ENCODE measurements at places on chromosomes 5 and 9. TPM values are rescaled to one million over a fixed set of nuclear protein-coding genes. Genes with fewer than 3 reads are reported as not detected.

Gene ZNF618
- total RNA-seq, result 3.3 TPM

Gene RBM22
- 93.1 TPM for total RNA-seq

Gene IFT74
- total RNA-seq, result 8.4 TPM

Gene LAMC3
- 3.5 TPM for total RNA-seq

Gene GABRA6
- total RNA-seq, result not detected

Gene C5orf58
- total RNA-seq, result not detected

Gene SLC6A3
- 0.07 TPM for total RNA-seq

Gene ZDHHC21
- 6.2 TPM for total RNA-seq

Gene OSMR
- total RNA-seq, result not detected

Gene PTPN3
- not detected for total RNA-seq

Gene NR4A3
- 5.1 TPM for total RNA-seq

Gene PTGER4
- total RNA-seq, result 422 TPM

Gene TNC
- not detected for total RNA-seq

Gene SYNPO
- 0.16 TPM for total RNA-seq

Gene RMRP
- total RNA-seq, result 5,750 TPM

Gene BBLN
- total RNA-seq, result 48.0 TPM

DNA sequence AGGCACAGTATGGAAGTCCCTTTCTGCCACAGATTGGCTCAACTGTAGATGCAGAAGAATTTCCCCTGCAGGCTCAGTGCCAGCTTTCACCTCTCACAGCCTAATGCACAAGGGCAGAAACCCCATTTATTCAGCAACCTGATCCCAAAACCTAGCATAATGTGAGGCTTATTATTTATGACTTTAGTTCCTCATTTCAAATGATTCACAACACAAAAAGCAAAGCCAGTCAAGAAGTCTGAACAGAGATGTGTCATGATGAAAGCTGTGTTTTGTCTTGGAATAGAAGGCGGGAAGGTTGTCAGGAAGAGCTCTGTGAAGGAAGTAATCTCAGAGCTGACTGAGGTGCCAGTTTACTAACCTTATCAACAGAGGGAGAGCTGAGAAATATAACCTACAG lies 369.7 kb downstream of the LRRC70 start:
- DNase-seq, result no peak

- no peak for DNase-seq
Measured at GRCh38 chr5:133397990-133398645, 214.2 kb downstream of the FSTL4 start.

GRCh38 chr5:158770506-158770905 lies 329.2 kb downstream of the EBF1 start:
- DNase-seq, result no peak

GRCh38 chr9:89367281-89367680 lies 49.0 kb downstream of the SECISBP2 start:
- no peak for DNase-seq

DNA sequence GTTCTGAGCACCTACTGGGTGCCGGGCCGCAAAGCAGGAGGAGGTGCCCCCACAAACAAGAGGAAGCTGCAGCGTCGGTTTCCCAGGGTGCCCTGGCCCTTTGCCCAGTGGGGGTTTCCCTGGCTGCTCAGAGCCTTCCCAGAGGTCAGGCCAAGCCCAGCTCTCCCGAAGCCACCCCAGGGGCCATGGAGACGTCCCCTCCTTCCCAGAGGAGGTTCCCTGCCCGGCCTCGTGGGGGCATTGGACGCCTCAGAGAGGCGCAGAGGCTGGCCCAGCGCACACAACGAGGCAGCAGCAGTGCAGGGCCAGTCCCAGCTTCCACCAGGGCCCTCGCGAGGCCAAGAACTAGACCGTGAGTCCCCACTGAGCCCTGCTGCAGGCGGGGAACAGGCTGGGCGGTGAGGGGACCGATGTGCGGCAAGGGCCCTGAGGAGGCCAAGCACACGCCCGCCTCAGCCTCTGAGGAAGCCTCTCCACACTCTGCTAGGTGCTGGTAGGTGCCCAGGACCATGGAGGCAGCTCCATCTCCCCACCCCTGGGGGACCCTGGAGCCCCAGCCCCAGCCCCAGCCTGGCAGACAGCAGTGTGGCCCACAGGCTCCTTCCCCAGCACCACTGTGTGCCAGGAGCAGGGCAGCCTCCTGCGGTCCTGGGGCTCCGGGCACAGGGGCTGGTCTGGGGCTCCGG lies 7.0 kb downstream of the DIPK1B start:
- DNase-seq, result no peak

DNA sequence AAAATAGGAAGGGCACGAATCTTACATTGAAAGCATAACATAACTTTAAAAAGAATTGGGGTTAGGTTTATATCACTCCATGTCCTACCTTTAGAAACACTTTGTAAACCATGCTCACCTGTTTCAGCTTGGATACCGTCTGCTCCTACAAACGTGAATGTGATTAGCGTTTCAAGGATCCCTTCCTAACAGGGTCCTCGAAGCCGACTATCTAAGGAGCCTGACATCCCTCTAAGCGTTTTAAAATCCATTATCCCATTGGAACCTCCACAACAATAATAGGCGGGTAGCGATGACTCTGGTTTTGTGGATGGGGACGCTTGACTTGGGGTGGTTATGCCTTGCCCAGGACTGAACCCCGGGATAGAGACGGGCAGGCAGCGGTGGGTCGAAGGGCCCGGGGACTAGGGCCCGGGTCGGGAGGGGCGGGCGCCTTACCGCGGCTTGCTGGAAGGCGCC lies 937 bp downstream of the SVEP1 start:
- no peak for DNase-seq

- no peak for DNase-seq
Measured at GRCh38 chr5:147450606-147451005, 59.3 kb downstream of the DPYSL3 start.

DNA sequence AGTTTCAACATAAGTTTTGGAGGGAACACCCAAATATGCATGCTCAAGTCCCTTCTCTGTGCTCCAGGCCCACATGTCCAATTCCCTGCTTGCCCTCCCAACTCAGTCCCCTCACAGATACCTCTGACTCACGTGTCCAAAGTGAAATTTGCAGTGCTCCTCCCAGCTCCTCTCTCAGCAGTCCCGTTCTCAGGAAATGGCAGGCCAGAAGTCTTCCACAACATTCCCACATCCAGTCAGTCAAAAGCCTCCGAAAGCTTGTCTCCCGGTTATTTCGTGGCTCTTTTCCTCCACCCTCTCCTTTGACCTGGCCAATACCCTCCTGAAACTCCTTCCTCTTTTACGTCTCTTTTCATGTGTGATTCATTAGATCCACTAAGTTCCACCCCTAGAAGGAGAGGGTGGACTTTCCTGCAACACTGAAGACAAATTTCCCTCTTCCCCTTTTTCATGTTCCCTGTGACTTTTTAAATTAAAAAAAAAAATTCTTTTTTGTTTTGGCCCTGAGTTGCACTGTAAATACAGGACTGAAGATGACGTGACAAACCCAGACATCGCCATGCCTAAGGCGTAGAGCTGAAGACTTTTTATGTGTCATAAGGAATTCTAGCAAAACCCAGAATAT lies 12.8 kb upstream of the MGAT1 start:
- DNase-seq, result no peak

DNA sequence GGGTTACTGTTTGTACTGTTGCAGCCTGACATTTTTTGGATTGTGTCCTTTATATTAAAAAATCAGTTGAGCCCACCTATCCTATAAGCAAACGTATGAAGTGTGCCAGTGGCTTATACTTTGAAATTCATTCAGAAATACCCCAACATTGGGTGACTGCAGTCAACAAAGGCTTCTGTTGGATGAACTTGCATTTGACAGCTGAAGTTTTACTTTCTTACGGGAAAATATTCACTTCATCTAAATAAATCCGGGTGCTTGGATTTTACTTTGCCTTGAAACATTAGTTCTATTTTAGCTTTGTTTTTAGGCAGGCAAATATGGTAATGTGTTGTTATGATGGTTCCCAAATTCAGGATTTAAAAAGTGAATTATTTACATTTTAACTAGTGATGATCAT lies 21.7 kb downstream of the EXOSC2 start:
- DNase-seq, result no peak

DNA sequence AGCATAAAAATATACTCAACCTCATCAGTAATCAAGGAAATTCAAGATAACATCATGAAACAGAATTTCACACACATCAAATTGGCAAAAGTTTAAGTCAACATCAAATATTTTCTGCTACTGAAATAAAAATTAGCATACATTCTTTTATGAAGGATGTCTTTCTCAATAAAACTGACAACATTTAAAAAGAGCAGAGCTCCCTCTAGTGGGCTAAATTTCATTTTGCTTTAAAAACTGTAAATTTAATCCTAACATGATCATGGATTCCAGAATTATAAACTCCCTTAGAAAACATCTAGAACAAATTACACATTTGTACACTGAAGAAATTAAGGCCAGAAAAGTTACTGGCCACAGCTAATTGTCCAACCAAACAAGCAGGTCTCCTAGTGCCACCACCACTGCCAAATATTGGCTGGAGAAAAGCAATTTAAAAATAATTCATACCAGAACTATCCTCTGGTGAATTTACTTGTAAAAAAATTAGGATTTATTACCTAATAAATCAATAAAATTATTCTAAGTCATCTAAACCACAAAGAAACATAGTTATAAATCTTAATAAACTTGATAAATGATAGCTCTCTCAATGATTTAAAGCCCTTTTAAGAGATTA lies 31.2 kb downstream of the DEPDC1B start:
- no peak for DNase-seq

GRCh38 chr9:70112981-70113380 lies 69.3 kb downstream of the MAMDC2 start:
- no peak for DNase-seq

- no peak for DNase-seq
Measured at GRCh38 chr5:1789834-1790471, 9.7 kb downstream of the MRPL36 start.

DNA sequence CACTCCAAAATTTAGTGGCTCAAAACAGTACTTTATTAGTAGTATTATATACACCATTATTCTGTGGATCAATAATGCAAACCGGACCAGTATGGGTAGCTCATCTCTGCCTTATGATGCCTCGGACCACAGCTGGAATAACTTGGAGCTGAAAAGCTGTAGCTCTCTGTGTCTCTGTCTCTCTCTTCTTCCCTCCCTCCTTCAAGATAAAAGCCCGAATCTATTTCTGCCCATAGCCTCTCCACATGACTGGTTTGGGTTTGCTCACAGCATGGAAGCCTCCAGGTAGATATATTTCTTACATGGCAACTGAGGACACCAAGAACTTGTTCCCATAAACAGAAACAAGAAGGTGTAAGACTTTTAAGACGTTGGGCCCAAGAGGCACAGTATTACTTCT lies 147.5 kb upstream of the TBCA start:
- no peak for DNase-seq

- DNase-seq, result no peak
Measured at GRCh38 chr9:121942866-121943382, 150.2 kb downstream of the TTLL11 start.

DNA sequence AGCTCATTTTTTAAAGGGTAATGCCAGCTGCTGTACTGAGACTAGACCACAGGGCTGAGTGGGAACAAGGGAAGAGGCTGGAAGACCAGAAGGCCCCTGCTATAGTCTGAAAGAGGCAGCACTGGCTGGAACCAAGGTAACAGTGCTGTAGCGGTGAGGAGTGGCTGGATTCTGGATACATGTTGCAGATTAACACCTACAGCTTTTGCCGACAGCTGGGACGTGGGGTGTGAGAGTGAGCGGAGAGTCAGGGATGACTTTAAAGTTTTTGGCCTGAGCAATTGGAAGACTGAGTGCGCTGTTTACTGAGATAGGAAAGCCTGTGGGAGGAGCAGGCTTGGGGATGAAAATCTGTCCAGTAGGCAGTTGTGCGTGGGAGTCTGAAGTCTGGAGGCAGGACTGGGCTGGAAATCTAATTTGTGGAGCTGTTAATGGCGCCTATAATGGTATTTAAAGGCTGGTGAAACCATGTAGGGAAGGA lies 26.5 kb downstream of the AQP7 start:
- no peak for DNase-seq

DNA sequence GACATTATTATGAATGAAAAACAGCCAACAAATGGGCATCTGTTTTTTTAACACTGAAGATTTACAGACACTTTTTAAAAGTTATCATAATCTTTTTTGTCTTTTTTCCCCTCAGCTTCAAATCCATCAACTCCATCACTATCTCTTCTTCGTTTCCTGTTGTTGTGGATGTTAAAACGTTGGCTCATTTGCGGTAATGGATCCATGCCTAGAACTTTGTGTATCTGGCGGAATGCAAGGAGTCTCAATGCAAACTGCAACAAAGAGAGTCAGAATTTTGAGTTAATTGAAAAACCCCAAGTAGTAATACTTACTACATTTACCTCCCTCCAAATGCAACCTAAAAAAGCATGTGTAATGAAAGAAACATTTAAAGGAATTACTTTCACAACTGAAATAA lies 42.9 kb upstream of the MTMR12 start:
- no peak for DNase-seq

DNA sequence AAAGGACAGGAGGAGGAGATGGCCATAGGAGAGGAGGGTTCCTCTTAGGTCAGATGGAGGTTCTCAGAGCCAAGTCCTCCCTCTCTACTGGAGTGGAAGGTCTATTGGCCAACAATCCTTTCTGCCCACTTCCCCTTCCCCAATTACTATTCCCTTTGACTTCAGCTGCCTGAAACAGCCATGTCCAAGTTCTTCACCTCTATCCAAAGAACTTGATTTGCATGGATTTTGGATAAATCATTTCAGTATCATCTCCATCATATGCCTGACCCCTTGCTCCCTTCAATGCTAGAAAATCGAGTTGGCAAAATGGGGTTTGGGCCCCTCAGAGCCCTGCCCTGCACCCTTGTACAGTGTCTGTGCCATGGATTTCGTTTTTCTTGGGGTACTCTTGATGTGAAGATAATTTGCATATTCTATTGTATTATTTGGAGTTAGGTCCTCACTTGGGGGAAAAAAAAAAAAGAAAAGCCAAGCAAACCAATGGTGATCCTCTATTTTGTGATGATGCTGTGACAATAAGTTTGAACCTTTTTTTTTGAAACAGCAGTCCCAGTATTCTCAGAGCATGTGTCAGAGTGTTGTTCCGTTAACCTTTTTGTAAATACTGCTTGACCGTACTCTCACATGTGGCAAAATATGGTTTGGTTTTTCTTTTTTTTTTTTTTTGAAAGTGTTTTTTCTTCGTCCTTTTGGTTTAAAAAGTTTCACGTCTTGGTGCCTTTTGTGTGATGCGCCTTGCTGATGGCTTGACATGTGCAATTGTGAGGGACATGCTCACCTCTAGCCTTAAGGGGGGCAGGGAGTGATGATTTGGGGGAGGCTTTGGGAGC lies 3.1 kb downstream of the EGR1 start:
- DNase-seq, result no peak

GRCh38 chr5:181261320-181262049 lies 542 bp upstream of the TRIM52 start:
- DNase-seq, result peak; percentile 85

GRCh38 chr5:55546947-55547346 lies 12.2 kb upstream of the PLPP1 start:
- no peak for DNase-seq

DNA sequence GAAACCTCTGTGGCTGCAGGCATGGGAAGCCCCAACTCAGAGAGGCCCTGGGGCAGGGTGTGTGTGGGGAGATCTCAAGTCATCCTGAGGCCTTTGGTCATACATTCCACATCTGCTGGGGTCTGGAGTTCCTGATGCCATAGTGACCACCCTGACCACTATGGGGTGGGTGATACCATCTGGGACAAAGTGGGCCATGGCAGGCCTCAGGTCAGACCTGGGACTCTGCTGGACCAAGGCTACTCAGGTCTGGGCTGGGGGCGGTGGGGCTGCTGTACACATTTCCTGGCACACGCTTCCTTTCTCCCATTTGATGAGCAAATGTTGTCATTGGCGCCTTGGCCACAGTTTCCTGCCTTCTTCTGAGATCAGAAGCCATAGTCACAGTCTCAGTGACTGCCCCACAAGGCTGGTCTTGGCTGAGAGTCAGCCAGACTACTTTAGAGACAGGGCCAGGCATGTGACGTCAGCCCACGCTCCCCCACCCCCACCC lies 15.1 kb upstream of the ACSL6 start:
- no peak for DNase-seq

Data from naive thymus-derived CD4-positive, alpha-beta T cell (primary cell).